Transverse colon (tissue), 4 donors: ENCODE measurements at places on chromosomes 1 and 21.

GRCh38 chr1:107056426-107057196 is at the start of gene PRMT6:
Gene PRMT6, plus strand, starts transcription at chr1:107056674. Its CDS starts 42 bp downstream, at chr1:107056716.
- DNase-seq, result peak; percentile 87
- peak within 1 kb of the TSS; percentile 84 for H3K4me3 ChIP-seq
- peak within 1 kb of the TSS; percentile 86 for H3K27ac ChIP-seq
- H3K27me3 ChIP-seq, result no peaks in the 10 kb centered on the region
- peaks cover 8% of the 10 kb centered on the region for H3K4me1 ChIP-seq

DNA sequence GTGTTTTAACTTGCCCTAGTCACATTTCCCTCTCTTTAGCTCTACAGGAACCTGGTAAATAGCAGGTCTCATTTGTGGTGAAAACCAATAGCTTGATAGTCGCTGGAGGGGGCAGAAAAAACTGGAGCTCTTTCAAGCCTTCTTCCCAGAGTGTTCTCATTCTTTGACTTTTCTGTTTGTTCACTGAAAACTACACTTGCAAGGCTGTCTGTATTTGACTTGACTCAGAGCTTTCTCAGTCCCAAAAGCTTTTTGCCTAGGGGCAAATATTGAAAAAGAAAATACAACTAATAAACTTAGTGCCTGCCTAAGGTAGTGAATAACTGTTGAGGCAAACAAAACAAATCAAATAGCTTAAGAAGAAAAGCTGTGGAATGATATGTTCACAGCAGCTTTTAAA is 217.1 kb upstream of the CHRM3 start:
- DNase-seq, result no peak
- no peaks in the 10 kb centered on the region for H3K4me1 ChIP-seq
- H3K36me3 ChIP-seq, result no peaks in the 10 kb centered on the region

- no peak overlapping the region for H3K4me3 ChIP-seq
- no peak for DNase-seq
- peaks cover 21% of the 10 kb centered on the region for H3K4me1 ChIP-seq
- H3K36me3 ChIP-seq, result no peaks in the 10 kb centered on the region
- H3K27ac ChIP-seq, result no peak overlapping the region
Measured at GRCh38 chr1:2533365-2533764, 3.3 kb upstream of the HES5 start.

- peaks cover 18% of the 10 kb centered on the region for H3K4me1 ChIP-seq
- no peak overlapping the region for H3K4me3 ChIP-seq
- no peaks in the 10 kb centered on the region for H3K36me3 ChIP-seq
- no peak for DNase-seq
- H3K27me3 ChIP-seq, result no peaks in the 10 kb centered on the region
- H3K27ac ChIP-seq, result no peak overlapping the region
Measured at GRCh38 chr21:42089093-42089631, 18.0 kb downstream of the UMODL1 start.

GRCh38 chr1:91813813-91814212 is 72.1 kb downstream of the TGFBR3 start:
- H3K27me3 ChIP-seq, result no peaks in the 10 kb centered on the region
- H3K4me3 ChIP-seq, result no peak overlapping the region
- H3K4me1 ChIP-seq, result peaks cover 15% of the 10 kb centered on the region

DNA sequence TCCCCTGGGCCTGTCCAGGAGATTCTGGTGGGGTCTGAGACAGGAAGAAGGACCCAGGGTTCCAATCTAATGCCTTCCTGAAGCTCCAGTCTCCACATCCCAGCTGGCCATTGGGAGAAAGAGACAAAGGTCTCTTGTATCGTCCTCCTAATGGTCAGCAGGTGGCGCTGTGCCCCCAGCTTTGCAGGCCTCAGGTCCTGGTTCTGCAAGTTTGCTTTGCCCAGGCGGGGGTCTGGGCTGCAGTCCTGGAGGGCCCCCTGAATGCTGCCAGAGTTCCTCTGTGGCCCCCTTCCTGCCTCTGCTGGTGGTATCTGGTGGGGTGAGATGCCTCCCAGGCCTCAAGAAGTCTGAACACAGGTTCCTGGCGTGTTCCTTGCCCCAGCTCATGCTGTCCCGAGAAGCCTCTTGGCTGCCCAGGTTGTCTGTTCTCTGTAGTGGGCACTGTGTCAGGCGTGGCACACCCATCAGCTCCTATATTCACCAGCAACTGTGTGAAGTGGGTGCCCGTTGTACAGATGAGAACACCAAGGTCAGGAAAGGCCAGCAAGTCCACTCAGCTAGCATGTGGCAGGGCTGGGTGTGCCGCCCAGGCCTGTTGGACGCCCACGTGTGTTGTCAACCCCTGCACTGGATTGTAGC is 33.8 kb upstream of the CSF3R start:
- H3K27ac ChIP-seq, result no peak overlapping the region
- H3K4me1 ChIP-seq, result no peaks in the 10 kb centered on the region
- no peaks in the 10 kb centered on the region for H3K27me3 ChIP-seq
- no peaks in the 10 kb centered on the region for H3K36me3 ChIP-seq
- H3K4me3 ChIP-seq, result no peak overlapping the region

GRCh38 chr21:39340687-39341086 is 8.2 kb downstream of the HMGN1 start:
- H3K36me3 ChIP-seq, result no peaks in the 10 kb centered on the region
- peaks cover 8% of the 10 kb centered on the region for H3K4me1 ChIP-seq
- no peak for DNase-seq
- no peak overlapping the region for H3K27ac ChIP-seq
- no peaks in the 10 kb centered on the region for H3K27me3 ChIP-seq

- peak overlapping the region; percentile 83 for H3K27ac ChIP-seq
- H3K4me1 ChIP-seq, result peaks cover 58% of the 10 kb centered on the region
- H3K27me3 ChIP-seq, result no peaks in the 10 kb centered on the region
Measured at GRCh38 chr1:12148958-12149790, 17.6 kb upstream of the TNFRSF1B start.
